CD4-positive, alpha-beta T cell treated with Interleukin-4 for 4 hours (primary cell): ENCODE measurements at places on chromosomes 1 and 21.
A peak's percentile ranks its signal among the peaks of the same experiment; 100 is the strongest.

GRCh38 chr1:12386130-12386529 is 156.3 kb downstream of the VPS13D start:
- DNase-seq = peak; percentile 79

DNA sequence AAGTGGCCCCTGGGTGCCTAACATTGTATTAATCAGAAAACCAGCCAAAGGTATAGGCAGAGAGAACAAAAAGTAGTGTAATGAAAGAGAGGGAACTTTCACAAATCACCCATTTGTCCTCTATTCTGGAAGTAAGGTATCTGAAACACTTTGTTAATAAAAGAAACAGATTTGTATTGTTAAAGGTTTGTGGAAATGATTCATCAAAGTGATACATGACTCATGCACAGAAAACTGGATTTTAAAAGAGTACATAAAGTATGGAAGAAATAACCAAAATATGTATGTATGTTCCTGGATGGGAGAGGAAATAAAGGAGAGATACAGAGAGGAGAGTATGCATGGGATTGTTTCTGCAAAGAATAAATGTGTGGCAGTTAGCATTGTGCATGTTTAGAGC is 126.8 kb downstream of the RGS21 start:
- DNase-seq = no peak

- no peak for DNase-seq
Observed at GRCh38 chr1:199174336-199174735, 535.5 kb downstream of the PTPRC start.

GRCh38 chr1:220970311-220970710 is 91.1 kb downstream of the HLX start:
- no peak for DNase-seq

DNA sequence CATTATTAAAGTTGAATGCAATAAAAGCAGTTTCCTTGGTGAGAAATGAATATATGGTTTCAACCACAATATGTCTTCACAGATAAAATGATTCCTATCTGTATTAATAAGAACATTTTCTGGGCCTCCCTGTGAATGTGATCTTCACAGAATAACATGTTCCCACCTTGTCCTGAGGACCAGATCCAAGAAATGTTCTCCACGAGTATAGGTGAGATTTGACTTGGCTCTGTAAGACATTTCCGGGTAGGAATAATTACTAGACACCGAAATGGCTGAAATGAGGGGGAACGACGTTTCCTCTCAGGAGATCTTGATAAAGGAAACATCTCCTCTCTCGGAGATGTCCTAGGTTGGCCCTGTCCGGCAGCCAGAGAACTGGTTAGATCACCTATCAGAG is 61.4 kb downstream of the CLIC6 start:
- no peak for DNase-seq

DNA sequence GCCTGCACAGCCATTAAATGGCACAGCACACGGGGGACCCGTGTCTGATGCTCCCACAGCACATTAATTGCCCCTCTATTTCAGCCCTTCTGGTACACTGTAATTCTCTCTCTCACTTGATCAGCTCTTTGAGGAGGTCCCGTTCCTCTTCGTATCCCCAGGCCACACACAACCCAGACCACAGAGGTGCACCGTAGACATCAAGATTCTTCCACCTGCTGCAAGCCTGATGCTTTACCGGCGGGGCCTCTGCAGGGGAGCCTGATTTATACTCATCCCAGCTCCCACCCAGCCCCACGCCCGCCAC is 759 bp downstream of the SMYD3 start:
- no peak for DNase-seq
